ENCODE measurements at places on chromosomes 1 and 21. TPM values are rescaled to one million over a fixed set of nuclear protein-coding genes. Genes with fewer than 3 reads are reported as not detected.

- H3K36me3 ChIP-seq, result no peaks in the 10 kb centered on the region
- H3K27me3 ChIP-seq, result peaks cover 19% of the 10 kb centered on the region
- peaks cover 24% of the 10 kb centered on the region for H3K4me1 ChIP-seq
- peak overlapping the region; percentile 43 for H3K27ac ChIP-seq
- H3K4me3 ChIP-seq, result no peak overlapping the region
These were observed 57.4 kb downstream of the SLC9A1 start for GRCh38 chr1:27097484-27097917.

DNA sequence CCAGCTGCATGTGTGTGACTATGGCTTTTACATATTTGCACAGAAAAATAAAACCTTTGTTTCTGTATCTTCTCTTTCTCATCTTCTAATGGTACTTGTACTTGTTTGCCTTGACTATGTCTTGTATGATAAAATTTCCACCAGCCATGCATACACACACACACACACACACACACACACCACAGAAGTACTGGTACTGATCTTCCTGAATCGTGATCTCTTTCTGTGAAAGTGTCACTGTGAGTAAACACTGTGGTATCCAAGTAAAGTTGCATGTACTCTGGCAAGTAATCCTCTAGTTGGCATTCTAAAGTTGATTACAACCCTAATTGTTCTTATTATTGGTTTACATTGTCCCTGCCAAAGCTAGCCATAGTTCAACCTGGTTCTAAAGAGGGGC is 176.7 kb downstream of the CRB1 start:
- no peaks in the 10 kb centered on the region for H3K36me3 ChIP-seq
- H3K4me1 ChIP-seq, result peaks cover 10% of the 10 kb centered on the region
- no peak for DNase-seq
- no peak overlapping the region for H3K4me3 ChIP-seq
- no peak overlapping the region for H3K27ac ChIP-seq
- no peaks in the 10 kb centered on the region for H3K27me3 ChIP-seq

DNA sequence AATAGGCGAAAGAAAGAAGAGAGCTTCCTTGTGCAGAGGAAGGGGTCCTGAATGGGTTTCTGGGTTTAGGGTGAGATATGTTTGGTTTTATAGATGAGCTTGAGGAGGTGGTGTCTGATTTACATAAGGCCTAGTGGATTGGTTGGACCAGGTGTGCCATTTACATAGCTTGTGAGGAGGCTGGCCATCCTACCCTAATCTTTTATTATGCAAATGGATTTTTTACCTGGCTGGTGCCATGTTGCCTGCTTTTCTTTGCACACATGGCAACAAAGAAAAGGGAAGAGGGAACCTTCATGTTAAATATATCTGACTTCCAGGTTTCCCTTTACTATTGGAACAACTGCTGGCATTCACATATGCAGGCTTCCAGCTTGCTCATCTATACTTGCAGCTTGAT is 585.3 kb downstream of the PTPRU start:
- H3K4me1 ChIP-seq, result no peaks in the 10 kb centered on the region
- DNase-seq, result no peak
- H3K36me3 ChIP-seq, result peaks cover 4% of the 10 kb centered on the region
- no peak overlapping the region for H3K4me3 ChIP-seq
- no peak overlapping the region for H3K27ac ChIP-seq

- H3K27me3 ChIP-seq, result peaks cover 13% of the 10 kb centered on the region
- H3K4me3 ChIP-seq, result no peak overlapping the region
- H3K27ac ChIP-seq, result no peak overlapping the region
- peaks cover 19% of the 10 kb centered on the region for H3K4me1 ChIP-seq
These were observed 11.1 kb downstream of the POFUT2 start for GRCh38 chr21:45276596-45276995.

DNA sequence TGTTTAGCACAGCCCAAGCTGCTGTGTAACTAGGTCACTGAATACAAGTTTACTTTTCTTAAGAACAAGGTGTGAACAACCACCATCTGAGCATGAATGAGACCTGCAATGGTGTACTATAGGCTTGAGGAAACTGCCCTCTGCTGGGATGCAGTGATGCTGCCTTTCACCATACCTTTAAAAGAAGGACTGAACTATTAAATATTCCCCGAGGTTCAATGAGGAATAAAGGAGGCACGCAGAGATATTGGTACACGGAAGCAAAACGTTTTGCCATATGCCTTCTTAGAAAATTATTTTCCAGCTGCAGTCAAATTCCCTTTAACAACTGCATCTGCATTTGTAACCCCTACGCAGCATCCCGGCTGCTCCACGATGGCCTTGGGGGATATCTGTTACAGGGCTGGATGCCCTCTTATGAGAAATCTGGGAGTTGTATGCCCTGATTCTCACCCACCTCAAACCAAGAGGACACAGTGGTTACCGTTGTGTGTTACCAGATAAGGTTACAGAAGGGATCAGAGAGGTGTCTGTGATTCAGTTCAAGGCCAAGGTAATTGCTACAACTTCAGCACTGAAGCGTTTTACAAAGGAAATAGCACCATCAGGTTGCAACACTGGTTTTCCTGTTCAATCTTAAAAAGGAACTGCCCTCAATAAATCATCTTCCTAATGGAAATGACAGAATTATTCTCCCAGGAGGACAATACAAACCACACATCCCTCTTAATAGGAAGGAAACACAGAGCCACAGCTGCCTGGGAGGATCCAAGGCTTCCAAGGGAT is 470.5 kb downstream of the LTN1 start:
- H3K27ac ChIP-seq, result peak overlapping the region; percentile 38
- no peak overlapping the region for H3K4me3 ChIP-seq
- DNase-seq, result peak; percentile 13
- peaks cover 5% of the 10 kb centered on the region for H3K4me1 ChIP-seq
- H3K27me3 ChIP-seq, result no peaks in the 10 kb centered on the region

DNA sequence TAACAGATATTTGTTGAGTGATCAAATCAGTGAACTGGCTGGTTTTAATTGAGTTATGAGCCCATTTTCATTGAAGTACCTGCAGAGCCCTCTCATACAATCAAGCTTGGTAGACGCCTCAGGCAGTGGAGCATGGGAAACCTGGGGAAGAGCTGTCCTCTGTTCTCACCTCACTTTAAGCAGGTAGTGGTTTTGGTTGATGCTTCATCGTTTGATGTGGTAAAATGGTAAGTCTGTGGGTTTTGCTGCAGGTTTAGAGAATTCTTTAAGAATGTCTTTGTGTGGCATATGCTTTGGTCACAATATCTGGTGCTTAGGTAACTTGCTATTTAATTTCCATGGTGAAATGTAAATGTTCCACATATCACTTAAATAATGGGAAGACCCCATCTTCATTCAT is 10.0 kb downstream of the LAMC1 start:
- no peaks in the 10 kb centered on the region for H3K4me1 ChIP-seq
- no peaks in the 10 kb centered on the region for H3K27me3 ChIP-seq
- H3K27ac ChIP-seq, result no peak overlapping the region

- H3K4me3 ChIP-seq, result no peak overlapping the region
- DNase-seq, result no peak
- no peak overlapping the region for H3K27ac ChIP-seq
- H3K4me1 ChIP-seq, result peaks cover 9% of the 10 kb centered on the region
These were observed 7.2 kb downstream of the TRIT1 start for GRCh38 chr1:39876144-39876543.

DNA sequence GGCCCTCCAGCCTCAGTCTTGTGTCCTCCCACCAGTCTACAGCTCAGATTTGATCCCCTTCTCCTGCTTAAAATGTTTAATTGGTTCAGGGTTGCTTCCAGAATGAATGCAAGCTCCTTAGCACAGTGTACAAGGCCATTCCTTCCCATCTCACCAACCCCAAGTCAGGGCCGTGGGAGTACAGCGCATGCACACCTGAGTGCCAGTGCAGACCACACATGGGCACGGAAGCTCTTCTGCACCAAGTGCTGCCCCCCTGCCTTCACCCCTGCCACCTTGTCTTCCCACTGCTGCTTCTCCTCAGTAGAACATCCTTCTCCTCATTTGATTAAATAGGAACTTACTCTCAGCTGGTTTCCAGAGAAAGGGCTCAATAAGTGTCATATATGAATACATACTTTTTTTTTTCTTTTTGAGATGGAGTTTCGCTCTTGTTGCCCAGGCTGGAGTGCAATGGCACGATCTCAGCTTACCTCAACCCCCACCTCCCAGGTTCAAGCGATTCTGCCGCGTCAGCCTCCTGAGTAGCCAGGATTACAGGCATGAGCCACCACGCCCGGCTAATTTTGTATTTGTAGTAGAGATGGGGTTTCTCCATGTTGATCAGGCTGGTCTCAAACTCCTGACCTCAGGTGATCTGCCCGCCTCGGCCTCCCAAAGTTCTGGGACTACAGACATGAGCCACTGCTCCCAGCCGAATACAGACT is 9.3 kb downstream of the PMF1 start:
- peaks cover 5% of the 10 kb centered on the region for H3K36me3 ChIP-seq
- DNase-seq, result no peak
- no peak overlapping the region for H3K27ac ChIP-seq
- H3K27me3 ChIP-seq, result no peaks in the 10 kb centered on the region
- H3K4me3 ChIP-seq, result no peak overlapping the region
- peaks cover 8% of the 10 kb centered on the region for H3K4me1 ChIP-seq

DNA sequence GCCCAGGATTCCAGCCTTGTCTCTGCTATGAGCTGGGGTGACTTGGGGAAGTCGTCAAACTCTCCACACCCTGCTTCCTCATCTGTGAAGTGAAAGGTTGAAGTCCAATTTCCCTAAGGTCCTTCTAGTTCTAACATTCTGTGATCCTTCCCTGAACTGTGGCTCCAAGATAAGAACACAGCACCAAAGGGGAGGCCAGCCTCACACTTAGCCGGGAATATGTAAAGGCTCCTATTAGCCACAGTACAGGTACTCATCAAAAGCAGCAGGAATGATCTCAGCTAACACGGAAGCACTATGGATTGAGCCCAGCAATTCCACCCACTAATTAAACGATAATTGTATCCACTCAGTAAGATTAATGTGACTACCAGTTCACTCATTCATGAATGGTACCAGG is 4.0 kb downstream of the SLC30A10 start:
- H3K4me1 ChIP-seq, result peaks cover 4% of the 10 kb centered on the region
- no peak overlapping the region for H3K27ac ChIP-seq
- H3K27me3 ChIP-seq, result peaks cover 8% of the 10 kb centered on the region
- no peak overlapping the region for H3K4me3 ChIP-seq
- no peaks in the 10 kb centered on the region for H3K36me3 ChIP-seq

- no peak overlapping the region for H3K4me3 ChIP-seq
- no peaks in the 10 kb centered on the region for H3K27me3 ChIP-seq
- no peaks in the 10 kb centered on the region for H3K36me3 ChIP-seq
- H3K27ac ChIP-seq, result no peak overlapping the region
These were observed 37.6 kb downstream of the NRDC start for GRCh38 chr1:51840743-51841461.

DNA sequence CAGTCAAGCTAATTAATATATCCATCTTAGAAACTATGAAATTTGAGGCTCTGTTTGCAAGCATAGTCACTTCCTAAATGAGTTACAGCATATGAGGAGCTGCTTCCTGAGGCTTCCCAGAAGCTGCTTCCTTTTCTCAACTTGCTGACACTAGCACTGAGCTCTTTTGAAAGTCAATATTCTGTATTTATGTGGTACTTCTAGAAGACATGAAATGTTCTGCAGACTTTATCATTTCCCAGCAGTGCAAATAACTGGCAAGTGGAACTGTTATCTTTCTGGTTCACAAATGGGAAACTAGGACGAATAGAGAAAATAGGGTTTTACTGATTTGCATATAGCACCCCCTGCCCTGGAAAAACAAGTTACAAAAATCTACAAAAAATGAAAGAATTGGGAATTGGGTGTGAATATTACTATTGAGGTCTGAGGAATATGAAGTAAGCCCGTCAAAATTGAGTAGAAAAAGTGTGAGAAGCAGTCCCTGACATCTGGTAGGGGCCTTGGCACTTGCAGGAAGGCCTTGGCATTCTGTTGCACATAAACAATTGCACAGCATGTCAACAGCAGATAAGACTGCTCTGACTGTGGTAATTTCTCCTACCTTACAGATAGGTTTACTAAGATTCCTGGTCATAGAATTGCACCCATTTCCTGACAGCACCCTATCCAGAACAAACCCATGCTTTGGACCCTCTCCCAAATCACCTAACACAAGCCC is 7.1 kb downstream of the GIPC2 start:
- no peaks in the 10 kb centered on the region for H3K36me3 ChIP-seq
- H3K4me1 ChIP-seq, result no peaks in the 10 kb centered on the region
- no peaks in the 10 kb centered on the region for H3K27me3 ChIP-seq
- no peak overlapping the region for H3K27ac ChIP-seq

DNA sequence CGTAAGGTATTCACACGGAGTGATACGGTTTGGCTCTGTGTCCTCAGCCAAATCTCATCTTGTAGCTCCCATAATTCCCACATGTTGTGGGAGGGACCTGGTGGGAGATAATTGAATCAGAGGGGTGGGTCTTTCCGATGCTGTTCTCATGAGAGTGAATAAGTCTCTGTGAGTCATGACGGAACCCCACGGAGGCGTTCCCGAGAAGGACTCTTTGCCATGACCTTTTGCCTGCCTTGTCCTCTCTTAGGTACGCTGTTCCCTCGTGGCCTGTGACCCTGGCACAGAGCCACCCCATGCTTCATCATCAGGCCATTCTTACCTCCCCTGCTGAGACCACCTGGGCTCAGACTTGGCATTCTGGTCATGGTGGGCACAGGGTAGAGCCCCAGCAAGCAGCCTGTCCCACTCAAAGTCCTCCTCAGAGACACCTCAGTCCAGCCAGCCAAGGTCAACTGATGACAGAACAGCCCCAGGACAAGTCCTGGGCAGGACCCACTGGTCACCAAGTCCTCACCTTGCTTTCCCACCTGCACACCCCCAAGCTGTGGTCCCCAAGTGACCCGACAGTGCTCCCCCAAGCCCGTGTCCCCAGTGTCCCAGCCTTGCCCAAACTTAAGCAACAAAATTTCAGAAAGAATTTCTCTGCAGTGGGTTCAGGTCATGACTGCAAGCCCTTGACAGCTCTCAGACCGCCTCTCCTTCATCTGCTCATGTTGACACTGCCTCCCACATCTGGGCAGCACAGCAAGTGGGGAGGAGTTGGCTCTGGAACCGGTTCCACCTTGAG is 158.4 kb downstream of the ACTL8 start:
- H3K36me3 ChIP-seq, result no peaks in the 10 kb centered on the region
- no peak for DNase-seq
- no peak overlapping the region for H3K27ac ChIP-seq
- no peak overlapping the region for H3K4me3 ChIP-seq
- H3K4me1 ChIP-seq, result peaks cover 4% of the 10 kb centered on the region

- H3K4me1 ChIP-seq, result peaks cover 6% of the 10 kb centered on the region
- peaks cover 4% of the 10 kb centered on the region for H3K27me3 ChIP-seq
- no peak for DNase-seq
- H3K36me3 ChIP-seq, result no peaks in the 10 kb centered on the region
- H3K27ac ChIP-seq, result no peak overlapping the region
- no peak overlapping the region for H3K4me3 ChIP-seq
These were observed 16.1 kb upstream of the MYCL start for GRCh38 chr1:39917825-39918224.

- no peaks in the 10 kb centered on the region for H3K4me1 ChIP-seq
- H3K4me3 ChIP-seq, result no peak overlapping the region
- H3K27ac ChIP-seq, result no peak overlapping the region
- H3K27me3 ChIP-seq, result no peaks in the 10 kb centered on the region
These were observed 39.9 kb downstream of the MSH4 start for GRCh38 chr1:75836528-75837100.

FCAMR gene
- not detected for total RNA-seq

OR2T33 gene
- total RNA-seq, result not detected

RAB25 gene
- total RNA-seq, result not detected

C4BPA gene
- total RNA-seq, result not detected

TDRD10 gene
- total RNA-seq, result not detected

DLGAP3 gene
- 44.8 TPM for total RNA-seq

CLCC1 gene
- 26.4 TPM for total RNA-seq

MSH4 gene
- 0.20 TPM for total RNA-seq

FMOD gene
- total RNA-seq, result not detected

GPX7 gene
- 3.5 TPM for total RNA-seq

HYI gene
- total RNA-seq, result 18.7 TPM

LCE3E gene
- not detected for total RNA-seq

SPRR1B gene
- not detected for total RNA-seq
